Inflammatory macrophage treated with lipopolysaccharide for 4 hours (primary cell): ENCODE measurements at places on chromosomes 1 and 21.
A peak's percentile ranks its signal among the peaks of the same experiment; 100 is the strongest.

DNA sequence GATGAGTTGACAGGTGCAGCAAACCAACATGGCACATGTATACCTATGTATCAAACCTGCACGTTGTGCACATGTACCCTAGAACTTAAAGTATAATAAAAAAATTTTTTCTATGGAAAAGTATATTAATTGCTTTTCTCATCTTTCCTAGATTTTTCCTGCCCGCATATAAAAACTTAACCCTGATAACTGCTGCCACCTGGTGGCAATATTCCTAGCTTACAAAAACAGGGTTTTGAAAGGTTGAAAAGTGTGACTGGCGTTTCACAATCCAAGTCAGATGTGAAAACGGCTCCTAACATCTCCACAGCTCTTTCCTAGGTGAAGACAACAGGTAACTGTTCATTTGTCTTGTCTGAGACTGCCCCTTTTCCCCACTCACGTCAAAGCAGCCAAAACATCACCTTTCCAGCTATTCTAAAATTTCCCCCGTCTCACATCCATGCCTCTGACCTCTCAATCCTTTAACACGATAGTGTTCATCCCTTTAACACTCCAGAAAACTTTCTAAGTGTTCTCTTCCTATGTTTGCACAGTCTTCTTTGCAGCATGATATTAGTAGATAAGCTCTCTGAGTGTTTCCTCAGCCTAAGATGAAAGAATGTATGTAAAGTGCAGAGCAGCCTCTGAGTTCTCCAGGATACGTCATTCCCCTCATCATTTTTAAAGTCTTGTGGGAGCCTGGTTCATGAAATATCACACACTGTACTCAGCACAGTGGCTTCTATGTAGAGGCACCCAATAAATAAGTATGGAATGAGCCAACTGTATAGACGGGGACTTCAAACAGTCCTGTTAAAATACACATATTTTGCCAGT lies 27.5 kb downstream of the OVGP1 start:
- peak; percentile 58 for DNase-seq

- no peak for DNase-seq
Measured at GRCh38 chr1:35210321-35211119, 17.6 kb upstream of the SFPQ start.

- DNase-seq = no peak
Measured at GRCh38 chr1:201582705-201583442, 43.9 kb downstream of the NAV1 start.

DNA sequence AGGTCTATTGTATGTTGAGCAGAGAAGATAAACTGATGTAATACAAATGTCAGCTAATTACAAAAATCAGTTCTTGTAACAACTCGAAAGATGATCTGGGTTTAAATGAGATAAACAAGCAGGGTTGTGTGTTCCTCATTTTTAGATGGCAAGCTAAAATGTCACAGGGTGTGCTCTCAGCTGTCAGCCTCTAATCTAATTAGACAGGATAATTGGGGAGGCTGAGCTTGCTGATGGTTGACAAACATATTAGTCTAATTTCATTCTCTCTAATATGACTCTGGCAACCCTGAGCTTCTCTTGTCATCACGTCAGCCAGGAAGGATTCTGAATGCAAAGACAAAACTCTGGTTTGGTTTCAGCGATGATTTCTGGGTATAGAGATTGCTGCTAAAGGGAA lies 335.3 kb upstream of the KAZN start:
- no peak for DNase-seq

- DNase-seq = no peak
Measured at GRCh38 chr1:202351725-202352124, 3.2 kb downstream of the PPP1R12B start.

- DNase-seq = peak; percentile 86
Measured at GRCh38 chr1:151620286-151620685, 8.4 kb downstream of the SNX27 start.

GRCh38 chr21:17441370-17441769 lies 71.5 kb upstream of the CXADR start:
- no peak for DNase-seq

DNA sequence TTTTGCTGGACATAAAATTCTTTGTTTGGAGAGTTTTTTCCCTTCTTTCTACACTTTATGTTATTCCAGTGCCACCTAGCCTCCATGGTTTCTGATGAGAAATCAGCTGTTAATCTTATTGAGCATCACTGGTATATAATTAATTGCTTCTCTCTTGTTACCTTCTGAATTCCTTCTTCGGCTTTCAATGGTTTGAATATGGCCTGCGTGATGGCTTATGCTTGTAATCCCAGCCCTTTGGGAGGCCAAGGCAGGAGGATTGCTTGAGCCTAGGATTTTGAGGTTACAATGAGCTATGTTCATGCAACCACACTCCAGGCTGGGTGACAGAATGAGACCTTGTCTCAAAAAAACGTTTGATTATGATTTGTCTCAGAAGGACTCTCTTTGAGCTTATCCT lies 13.0 kb upstream of the CNIH4 start:
- DNase-seq = no peak

- no peak for DNase-seq
Measured at GRCh38 chr1:31926853-31927660, 11.1 kb downstream of the PTP4A2 start.

- DNase-seq = no peak
Measured at GRCh38 chr1:182766050-182766449, 23.5 kb upstream of the NPL start.
